Upper lobe of left lung (tissue), 6 donors: ENCODE measurements at places on chromosomes 1 and 21.

GRCh38 chr21:34796518-34797200, 127.9 kb downstream of the CLIC6 start:
- DNase-seq, result no peak

- DNase-seq, result peak; percentile 45
Measured at GRCh38 chr1:229714964-229715603, 89.0 kb downstream of the URB2 start.

DNA sequence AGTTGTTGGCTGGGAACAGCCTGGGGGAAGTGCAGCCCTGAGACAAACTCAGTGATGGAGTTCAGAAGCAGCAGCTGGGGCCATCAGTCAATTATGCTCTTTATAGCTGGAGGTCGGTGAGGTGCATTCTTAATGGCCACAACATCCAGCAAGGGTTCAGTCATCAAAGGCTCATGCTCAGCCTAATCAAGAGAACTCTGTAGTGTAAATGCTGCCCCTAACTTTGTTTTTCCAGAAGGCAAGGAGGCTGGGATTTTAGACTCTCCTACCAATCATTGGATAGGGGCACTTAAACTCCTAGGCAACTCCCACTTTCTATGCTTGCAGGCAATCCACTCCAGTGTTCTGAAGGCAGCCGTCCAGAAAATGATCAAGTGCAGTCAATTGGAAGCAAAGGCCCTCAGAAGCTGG, 15.0 kb upstream of the RGS4 start:
- no peak for DNase-seq

GRCh38 chr1:9380711-9381110, 88.0 kb downstream of the SPSB1 start:
- DNase-seq, result no peak

- DNase-seq, result no peak
Measured at GRCh38 chr1:203722909-203723308, 42.1 kb upstream of the LAX1 start.

DNA sequence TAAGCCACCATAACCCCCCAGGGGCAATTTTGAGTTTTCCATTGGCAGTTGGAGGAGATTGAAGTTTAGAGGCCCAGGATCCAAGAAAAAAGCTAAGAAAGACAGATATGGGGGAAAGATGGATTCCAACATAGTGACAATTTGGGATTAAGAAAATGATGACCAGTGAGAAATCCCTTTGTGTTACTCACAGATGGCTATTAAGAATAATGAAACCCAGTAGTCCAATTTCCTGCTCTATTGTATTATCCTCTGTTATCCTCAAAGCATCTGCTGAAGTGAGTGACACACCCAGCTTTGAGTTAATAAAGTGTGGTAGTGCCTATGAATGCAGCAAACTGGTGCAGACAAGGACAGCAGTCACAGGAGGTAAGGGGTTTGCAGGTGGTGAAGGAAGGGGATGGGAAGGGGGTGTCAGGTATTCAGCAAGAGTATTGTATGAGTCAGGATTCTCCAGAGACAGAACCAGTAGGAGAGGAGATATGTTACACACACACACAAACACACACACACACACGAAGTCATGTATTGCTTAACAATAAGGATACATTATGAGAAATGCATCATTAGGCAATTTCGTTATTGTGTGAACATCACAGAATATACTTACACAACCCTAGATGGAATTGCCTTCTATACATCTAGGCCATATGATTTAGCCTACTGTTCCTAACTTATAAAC, 112.4 kb upstream of the VANGL1 start:
- DNase-seq, result no peak

- no peak for DNase-seq
Measured at GRCh38 chr1:161719325-161719611, 2.1 kb upstream of the FCRLB start.

DNA sequence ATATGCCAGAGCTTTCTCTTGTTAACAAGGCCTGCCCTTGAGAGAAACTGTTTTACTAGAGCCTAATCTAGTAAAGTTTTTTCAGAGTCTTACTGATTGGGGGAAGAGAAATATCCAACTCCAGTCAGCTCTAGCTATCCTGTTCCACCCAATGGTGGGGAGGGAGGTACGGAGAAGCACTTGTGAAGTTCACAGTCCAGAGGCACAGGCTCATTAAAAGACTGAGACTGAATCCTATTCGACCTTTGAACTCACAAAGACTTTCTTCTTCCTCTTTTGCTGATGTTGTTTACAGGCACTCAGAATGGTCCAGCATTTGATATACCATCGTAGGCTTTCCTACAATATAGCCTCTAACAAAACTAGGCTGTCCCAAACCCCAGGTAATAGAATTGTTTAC, 15.5 kb upstream of the SFT2D2 start:
- DNase-seq, result no peak

GRCh38 chr1:222275729-222276465, 272.0 kb downstream of the HHIPL2 start:
- no peak for DNase-seq

DNA sequence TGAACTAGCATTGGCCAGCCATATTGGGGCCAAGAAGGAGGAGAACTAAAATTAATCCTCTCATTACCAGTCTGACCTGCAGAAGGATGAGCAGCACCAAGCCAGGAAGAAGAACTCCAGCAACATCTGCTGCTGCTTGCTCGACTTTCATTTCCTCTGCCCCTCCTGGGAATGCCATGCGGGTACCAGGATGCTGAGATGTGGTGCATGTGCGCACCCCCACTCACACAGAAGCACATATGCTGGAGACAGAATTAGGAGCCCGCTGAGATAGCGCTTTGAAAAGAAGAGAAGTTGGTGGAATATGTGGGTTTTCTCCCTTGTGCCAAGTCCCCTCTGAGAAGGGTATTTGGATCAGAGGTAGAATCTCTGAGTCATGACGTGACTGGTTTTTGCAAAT, 70.4 kb downstream of the PLXNA2 start:
- DNase-seq, result no peak

DNA sequence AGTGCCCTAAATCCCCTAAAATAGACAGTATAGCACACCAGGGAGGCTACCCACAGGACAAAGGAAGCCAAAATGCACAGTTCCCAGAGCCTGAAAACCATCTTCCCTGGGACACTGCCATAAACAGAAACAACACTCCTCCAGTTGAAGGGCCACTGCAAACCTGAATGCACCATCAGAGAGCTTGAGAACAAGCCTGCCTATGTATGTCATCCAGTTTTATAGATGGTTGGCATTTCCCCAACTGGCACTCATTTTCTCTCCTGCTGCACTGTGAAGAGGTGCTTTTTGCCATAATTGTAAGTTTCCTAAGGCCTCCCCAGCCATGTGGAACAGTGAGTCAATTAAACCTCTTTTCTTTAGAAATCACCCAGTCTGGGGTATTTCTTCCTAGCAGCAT, 169.0 kb downstream of the AGBL4 start:
- DNase-seq, result no peak

GRCh38 chr1:201535046-201535918, 3.6 kb upstream of the NAV1 start:
- no peak for DNase-seq

- DNase-seq, result no peak
Measured at GRCh38 chr1:226038661-226039060, 23.9 kb upstream of the H3-3A start.

GRCh38 chr1:931380-932172, 7.9 kb downstream of the SAMD11 start:
- DNase-seq, result no peak
